ENCODE measurements at places on chromosomes 12 and 14.
A peak's percentile ranks its signal among the peaks of the same experiment; 100 is the strongest.

GRCh38 chr14:57391517-57392195 is 1.3 kb downstream of the NAA30 start:
- no peak for DNase-seq

- no peak for DNase-seq
Observed at GRCh38 chr14:55123101-55123500, 6.0 kb upstream of the LGALS3 start.

- no peak for DNase-seq
Observed at GRCh38 chr14:50647753-50648152, 20.4 kb downstream of the SAV1 start.

DNA sequence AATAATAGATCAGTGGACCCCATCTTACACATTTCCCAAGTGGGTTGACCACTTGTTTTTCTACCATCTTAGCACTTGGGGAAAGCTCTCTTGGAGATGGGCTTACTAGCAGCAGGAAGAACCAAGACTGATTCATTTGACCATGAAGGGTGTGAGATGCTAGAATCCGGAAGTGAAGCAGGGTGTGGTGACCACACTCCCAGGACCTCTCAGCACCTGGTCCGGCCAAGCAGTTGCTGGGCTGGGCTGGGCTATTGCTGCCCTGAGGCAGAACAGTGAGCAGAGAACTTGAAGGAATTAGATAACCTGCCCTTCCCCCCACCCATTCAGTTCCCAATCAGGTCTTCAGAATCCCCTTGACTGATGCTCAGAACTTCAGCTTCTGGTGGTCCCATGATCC is 24.4 kb downstream of the ADCY6 start:
- DNase-seq, result no peak

DNA sequence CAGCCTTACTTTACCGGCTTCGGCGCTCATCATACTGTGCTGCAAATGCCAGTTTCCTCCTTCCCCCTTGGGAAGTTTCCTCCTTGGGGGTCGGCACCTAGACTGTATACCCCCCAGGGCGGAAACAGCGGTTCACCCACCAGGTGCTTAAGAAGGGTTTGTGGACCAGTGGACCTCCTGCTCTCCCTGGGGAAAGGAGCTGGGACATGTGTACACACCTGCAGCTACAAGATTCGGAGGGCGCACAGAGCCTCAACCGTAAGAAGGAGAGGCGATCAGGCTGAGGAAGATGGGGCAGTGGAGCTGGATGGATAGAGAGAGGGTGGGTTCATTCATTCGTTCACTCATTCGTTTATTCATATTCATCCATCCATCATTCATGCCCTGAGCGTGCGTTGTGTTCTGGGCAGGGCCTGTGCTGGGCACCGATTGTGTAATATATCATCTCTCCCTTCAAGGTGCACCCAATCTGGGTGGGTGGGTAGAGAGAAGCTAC is 717 bp upstream of the ZNF839 start:
- DNase-seq, result no peak

GRCh38 chr12:2654741-2655140 is 140.0 kb upstream of the FKBP4 start:
- no peak for DNase-seq

- DNase-seq, result no peak
Observed at GRCh38 chr12:131118371-131118770, 164.7 kb downstream of the ADGRD1 start.

DNA sequence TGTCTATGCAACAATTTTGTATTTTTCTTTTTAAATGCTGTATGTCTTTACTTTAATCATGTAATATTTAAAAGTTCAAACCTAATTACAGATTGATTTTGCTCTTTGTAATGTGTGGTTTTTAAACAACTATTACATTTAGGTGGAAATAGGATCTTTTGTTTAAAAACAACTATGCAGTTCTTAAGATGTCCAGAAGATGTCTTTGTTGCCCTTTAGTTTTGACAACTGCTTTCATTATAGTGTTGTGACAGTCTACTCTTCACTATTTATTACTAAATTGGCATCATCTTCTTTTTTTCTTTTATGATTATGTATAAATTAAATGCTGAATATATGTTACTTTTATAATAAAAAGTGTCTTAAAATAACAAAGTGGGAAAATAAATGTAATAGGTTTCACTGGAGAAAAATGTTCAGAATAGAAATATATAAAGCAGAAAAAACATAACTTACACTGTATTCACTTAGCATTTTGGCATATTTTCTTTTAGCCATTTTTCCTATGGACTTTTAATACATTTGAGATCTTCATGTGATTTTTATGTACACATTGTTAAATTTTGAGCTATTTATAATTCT is 27.1 kb upstream of the PCNX4 start:
- DNase-seq, result no peak

GRCh38 chr12:93924367-93924766 is 224.0 kb upstream of the PLXNC1 start:
- DNase-seq, result no peak

GRCh38 chr12:94265966-94266745 is 117.8 kb downstream of the PLXNC1 start:
- no peak for DNase-seq

DNA sequence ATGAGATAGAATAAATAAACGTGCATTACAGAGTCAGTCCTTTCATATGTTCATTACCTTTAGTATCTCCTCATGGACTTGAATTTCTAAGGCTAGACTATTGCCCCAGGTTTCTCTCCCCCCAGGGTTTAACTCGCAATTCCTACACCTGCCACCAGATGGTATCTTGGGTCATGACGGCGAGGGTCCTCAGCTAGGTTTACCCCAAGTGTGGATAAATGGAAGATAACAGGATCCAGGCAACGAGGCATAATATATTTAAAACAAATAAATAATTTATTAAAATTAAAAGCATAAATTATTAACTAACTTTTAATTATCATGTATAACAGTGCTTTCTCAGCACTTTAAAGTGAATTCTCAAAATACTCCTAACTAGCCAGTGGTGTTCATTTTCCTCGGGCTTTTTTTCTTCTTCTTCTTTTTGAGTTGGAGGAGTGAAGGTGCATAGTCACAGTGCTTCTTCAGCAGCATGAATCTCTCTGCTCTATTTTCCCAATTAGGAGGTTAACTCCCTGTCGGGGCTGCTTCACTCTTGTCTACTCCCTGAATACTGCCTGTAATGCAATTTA is 243.5 kb upstream of the CAND1 start:
- peak; percentile 6 for DNase-seq

DNA sequence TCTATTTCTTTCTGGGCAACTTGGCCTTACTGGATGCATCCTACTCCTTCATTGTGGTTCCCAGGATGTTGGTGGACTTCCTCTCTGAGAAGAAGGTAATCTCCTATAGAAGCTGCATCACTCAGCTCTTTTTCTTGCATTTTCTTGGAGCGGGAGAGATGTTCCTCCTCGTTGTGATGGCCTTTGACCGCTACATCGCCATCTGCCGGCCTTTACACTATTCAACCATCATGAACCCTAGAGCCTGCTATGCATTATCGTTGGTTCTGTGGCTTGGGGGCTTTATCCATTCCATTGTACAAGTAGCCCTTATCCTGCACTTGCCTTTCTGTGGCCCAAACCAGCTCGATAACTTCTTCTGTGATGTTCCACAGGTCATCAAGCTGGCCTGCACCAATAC is 5.3 kb downstream of the OR4N5 start:
- DNase-seq, result no peak

GRCh38 chr12:30989754-30990153 is 63.2 kb downstream of the TSPAN11 start:
- DNase-seq, result no peak

- peak; percentile 37 for DNase-seq
Observed at GRCh38 chr14:89767861-89768268, 186.7 kb downstream of the EFCAB11 start.

- DNase-seq, result no peak
Observed at GRCh38 chr12:66206141-66206540, 17.1 kb downstream of the IRAK3 start.

DNA sequence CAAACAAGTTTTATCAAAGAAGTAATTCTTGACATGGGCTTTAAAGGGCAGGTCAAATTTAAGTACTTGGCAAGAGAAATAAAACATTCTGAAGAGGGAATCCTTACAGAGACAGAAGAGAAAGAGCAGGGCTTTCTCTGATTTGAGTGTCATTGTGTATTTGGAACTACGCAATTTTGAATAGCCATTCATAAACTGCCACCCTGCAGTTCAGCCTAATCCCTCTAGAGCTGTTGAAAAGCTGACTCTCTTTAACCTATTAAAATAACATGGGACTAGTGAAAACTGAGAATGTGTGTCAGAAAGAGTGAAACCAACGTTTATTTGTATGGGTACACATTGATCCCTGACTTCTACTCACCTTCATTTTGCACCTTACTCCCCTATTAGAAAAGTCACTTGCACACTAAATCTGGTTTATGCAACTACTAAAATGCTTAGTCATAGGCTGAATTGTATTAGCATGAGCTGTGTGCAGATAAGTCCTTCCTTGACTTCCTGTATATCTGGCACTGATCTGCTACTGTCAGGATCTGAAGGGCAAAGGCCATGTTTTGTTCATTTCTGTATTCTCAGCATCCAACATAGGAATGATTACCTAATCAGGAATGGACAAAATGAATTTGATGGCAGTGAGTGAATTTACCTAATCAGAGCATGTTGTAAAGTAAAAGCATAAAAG is 458.9 kb downstream of the NOVA1 start:
- no peak for DNase-seq

DNA sequence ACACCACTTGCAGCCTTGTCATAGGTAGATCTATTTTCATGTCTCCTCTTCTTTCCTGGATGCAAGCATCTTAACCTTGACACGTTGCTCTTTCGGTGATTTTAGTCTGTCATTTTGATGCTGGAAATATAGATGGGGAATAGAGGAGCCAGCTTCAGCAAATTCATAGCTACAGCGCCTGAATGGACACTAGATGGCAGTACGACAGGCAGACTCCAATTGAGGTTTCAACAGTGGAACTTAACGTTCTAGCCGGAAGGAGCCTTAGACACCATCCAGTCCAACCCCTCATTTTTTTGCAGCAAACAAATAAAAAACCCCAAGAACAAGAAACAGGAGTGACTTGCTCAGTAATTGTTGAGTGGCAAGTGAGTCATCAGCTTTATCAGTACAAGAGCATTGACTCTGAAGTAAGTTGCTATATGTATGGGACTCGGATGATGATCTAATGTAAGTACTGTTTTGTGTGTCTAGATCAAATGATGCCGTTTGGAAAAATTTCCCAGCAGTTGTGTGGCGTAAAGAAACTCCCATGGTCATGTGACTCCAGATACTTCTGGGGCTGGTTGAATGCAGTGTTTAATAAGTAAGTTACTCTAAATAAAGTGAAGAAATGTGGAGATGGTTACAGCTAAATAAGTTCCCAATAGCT is 9.0 kb downstream of the DMAC2L start:
- DNase-seq, result peak; percentile 47

DNA sequence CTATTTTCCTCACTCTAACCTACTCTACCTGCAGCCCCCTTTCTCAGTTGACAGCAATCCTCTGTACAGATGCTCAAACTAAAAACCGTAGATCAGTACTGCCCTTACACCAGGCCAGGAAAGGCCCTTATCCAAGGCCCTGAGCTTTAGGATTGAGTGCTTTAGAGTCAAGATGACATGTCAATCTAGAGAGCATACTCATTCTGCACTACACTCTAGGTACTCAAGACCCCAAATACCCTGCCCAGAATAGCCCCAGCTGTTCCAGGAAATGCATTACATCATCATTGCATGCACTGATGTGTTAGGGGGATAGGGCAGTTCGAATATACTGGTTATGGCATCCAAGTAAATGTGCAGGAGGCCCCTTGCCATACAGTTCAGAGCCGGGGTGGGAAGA is 3.5 kb upstream of the PHLDA1 start:
- no peak for DNase-seq

- no peak for DNase-seq
Observed at GRCh38 chr14:88305528-88306322, 17.3 kb downstream of the KCNK10 start.

DNA sequence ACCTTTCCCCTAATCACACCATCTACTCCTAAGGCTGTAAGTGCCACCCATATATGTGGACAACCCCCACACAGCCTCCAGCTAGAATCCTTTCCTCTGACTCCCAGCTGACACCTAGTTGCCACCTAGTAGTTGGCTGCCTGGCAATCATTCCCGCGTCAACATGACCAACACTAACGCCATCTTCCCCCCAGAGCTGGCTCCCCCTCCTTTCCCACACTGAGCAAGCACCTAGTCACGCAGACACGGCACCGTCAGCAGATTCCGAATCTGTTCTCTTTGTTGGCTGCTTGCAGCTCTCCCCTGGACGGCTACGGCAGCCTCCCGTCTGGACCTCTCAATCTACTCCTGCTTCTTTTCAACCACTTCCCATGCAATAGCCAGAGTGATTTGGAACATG is 27.7 kb downstream of the UBR7 start:
- no peak for DNase-seq

- DNase-seq, result no peak
Observed at GRCh38 chr12:54230555-54230954, 41.8 kb upstream of the SMUG1 start.

GRCh38 chr12:45575417-45575816 is 154.1 kb upstream of the ARID2 start:
- DNase-seq, result no peak

GRCh38 chr12:124361074-124361970 is 66.4 kb downstream of the RFLNA start:
- DNase-seq, result no peak

DNA sequence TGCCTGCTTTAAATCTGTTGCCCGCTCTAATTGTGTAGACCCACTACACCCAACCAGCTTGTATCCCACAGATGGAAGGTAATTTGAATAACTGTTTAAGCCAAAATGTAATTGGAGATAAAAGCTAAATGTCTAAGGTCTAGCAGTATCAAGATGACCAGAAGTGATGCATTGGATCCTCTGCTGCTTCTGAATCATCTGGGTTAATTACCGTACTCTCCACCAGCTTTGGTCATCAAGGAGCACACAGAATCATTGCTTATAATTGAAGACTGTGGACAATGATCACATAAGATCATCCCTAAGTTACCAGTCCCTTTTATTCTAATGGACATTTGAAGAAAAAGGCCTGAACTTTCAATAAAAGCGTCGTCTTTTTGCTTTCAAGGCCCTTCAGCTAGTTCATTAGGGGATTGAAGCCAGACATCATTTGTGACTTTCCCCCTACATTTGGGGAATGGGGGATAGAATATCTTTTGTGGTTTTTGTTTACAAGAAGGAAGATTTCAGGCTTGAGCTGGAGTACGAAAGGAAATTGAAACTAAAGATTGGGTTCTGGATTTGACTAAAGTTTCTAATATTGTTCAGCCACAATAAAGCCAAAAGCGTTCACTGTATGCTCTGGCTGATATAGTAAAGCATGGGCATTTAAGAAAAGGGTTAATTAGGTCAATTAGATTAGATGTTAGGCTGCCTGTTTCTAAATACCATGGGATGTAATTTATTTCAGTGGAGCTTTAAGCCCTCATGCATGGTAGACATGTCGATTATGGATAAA is 123.2 kb downstream of the CHST11 start:
- DNase-seq, result no peak

GRCh38 chr14:103910262-103910935 is 17.9 kb upstream of the TDRD9 start:
- DNase-seq, result peak; percentile 48

- DNase-seq, result no peak
Observed at GRCh38 chr14:63902375-63902976, 49.7 kb downstream of the SYNE2 start.

All from activated effector memory CD4-positive, alpha-beta T cell treated with Interleukin-2 at 50 U/mL for 16 hours (primary cell).